ENCODE measurements at places on chromosomes 6 and 20. TPM values are rescaled to one million over a fixed set of nuclear protein-coding genes. Genes with fewer than 3 reads are reported as not detected.

Gene SIRPB1
- polyA plus RNA-seq: 0.38 TPM

Gene CDH26
- 1.4 TPM for polyA plus RNA-seq

Gene MAPK13
- polyA plus RNA-seq: 7.9 TPM

DNA sequence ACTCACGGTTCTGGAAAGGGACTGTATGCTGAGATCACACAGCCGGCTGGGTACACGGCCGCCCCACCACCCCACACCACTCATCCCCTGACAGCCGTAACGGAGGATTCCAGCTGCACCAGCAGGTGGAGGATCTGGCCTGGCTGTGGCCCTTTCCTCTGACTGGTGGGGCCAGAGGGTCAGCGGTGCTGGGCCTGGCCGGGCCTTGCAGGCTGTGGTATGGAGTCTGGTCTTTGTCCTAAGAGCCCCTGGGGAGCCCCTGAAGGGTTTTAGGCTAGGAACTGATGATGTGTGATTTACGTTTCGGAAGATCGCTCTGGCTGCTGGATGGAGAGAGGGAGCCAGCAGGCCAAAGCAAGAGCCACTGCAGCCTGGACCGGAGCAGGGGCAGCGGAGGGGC is 26.6 kb downstream of the NOL4L start:
- no peak for DNase-seq

- no peak for DNase-seq
These were observed 1.4 kb downstream of the TMEM170B start for GRCh38 chr6:11538819-11539468.

- no peak for DNase-seq
These were observed 86.9 kb downstream of the COL21A1 start for GRCh38 chr6:56160489-56160888.

GRCh38 chr20:41854765-41855164 is 236.6 kb upstream of the CHD6 start:
- DNase-seq: no peak
